ENCODE measurements at places on chromosomes 1 and 21. TPM values are rescaled to one million over a fixed set of nuclear protein-coding genes. Genes with fewer than 3 reads are reported as not detected.
A peak's percentile ranks its signal among the peaks of the same experiment; 100 is the strongest.

Gene CA6
- total RNA-seq: 0.17 TPM

Gene FAM177B
- not detected for total RNA-seq

Gene SNIP1
- 6.7 TPM for total RNA-seq

GRCh38 chr1:96059736-96060135, 661.8 kb upstream of the PTBP2 start:
- no peak for ATAC-seq

- no peak for ATAC-seq
Measured at GRCh38 chr21:42364304-42364865, 1.9 kb downstream of the TFF1 start.

- no peak for ATAC-seq
Measured at GRCh38 chr1:59845091-59845490, 30.3 kb downstream of the HOOK1 start.

GRCh38 chr21:40871099-40871498, 24.1 kb upstream of the DSCAM start:
- no peak for ATAC-seq

Gene COA6
- 45.5 TPM for total RNA-seq

- ATAC-seq: no peak
Measured at GRCh38 chr1:5765997-5766913, 226.0 kb downstream of the NPHP4 start.

Gene FAAP20
- 20.1 TPM for total RNA-seq

Gene KCNK1
- total RNA-seq: 0.58 TPM

DNA sequence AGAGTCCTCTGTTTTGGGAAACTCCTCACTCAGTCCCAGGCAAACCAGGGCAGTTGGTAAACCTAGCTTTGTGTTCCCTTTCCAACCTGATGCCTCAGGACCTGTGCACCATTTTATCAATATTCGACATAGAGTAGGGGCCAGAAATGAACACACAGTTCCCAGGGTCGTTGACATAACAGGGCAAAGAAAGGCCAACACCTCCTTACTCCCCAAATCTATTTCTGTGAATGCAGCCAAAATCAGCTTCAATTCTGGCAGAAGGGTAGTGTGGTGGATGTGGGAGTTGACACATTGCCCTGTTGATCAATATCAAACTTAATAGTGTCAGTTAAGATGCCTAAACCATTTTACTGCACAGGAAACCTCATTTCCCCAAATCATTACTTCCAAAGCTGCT, 104.6 kb upstream of the SPATA6 start:
- no peak for ATAC-seq

Gene SH2D2A
- total RNA-seq: 0.71 TPM

DNA sequence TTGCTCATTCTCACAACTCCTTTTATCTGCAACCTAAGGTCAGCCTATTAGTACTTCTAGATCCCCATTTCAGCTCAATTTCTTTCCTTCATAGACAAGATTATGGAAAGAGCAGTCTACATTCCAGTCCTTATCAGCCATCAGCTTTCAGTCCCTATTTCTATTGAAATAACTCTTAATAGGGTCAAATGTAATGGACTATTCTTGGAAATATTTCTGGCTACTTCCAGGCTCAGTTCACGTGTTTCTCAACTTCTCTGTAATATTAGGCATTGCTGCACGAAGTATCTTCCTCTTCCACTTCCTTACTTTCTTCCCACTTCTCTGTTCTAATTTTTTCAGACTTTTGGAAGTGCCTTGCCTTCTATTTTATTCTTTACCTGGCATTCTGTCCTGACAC, 232.9 kb upstream of the USP25 start:
- no peak for ATAC-seq

Gene CFAP141
- total RNA-seq: not detected

DNA sequence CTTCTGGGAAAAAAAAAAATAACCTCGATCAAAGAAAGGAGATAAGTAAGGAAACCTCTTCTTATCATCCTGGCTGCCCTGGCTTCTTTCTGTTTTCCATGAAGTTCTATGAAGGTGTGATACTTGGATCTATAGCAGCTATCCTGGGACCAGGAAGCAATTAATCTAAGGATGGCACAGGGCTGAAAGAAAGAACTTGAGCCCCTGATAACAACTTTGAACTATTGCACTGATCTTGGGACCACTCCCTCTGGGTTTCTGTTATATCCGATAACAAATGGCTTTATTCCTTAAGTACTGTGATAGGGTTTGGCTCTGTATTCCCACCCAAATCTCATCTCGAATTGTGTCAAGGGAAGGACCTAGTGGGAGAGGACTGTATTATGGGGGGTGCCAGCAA, 104.1 kb downstream of the DAB1 start:
- no peak for ATAC-seq

DNA sequence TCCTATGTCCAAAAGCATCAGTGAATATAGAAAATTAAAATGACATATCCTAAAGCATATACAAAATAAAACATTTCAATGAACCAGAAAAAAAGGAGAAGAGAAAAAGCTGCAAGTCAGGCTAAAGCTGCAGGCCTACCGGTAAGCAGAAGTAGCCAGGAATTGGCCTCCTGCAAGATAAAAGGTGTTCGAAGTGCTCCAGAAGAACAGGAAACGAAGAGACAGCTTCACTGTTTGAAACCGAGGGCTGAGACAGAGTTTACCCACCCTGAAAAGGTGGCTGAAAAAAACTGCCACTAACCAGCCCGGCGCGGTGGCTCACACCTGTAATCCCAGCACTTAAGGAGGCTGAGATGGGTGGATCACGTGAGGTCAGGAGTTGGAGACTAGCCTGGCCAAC, 37.4 kb downstream of the NSL1 start:
- ATAC-seq: no peak

- ATAC-seq: no peak
Measured at GRCh38 chr1:8465013-8465412, 147.1 kb downstream of the SLC45A1 start.

Gene PRELP
- total RNA-seq: 0.30 TPM

DNA sequence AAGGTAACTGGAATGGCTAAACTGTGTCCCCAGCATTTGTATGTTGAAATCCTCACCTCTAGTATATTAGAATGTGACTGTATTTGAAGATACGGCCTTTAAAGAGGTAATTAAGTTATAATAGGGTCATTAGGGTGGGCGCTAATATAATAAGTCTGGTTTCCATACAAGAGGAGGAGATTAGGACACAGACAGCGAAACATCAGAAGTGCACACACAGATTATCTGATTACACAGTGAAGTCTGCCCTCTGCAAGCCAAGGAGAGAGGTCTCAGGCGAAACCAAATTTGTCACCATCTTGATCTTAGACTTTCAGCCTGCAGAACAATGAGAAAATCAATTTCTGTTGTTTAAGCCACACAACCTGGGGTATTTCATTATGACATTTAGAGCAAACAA, 2233.1 kb downstream of the MRPL39 start:
- ATAC-seq: no peak

DNA sequence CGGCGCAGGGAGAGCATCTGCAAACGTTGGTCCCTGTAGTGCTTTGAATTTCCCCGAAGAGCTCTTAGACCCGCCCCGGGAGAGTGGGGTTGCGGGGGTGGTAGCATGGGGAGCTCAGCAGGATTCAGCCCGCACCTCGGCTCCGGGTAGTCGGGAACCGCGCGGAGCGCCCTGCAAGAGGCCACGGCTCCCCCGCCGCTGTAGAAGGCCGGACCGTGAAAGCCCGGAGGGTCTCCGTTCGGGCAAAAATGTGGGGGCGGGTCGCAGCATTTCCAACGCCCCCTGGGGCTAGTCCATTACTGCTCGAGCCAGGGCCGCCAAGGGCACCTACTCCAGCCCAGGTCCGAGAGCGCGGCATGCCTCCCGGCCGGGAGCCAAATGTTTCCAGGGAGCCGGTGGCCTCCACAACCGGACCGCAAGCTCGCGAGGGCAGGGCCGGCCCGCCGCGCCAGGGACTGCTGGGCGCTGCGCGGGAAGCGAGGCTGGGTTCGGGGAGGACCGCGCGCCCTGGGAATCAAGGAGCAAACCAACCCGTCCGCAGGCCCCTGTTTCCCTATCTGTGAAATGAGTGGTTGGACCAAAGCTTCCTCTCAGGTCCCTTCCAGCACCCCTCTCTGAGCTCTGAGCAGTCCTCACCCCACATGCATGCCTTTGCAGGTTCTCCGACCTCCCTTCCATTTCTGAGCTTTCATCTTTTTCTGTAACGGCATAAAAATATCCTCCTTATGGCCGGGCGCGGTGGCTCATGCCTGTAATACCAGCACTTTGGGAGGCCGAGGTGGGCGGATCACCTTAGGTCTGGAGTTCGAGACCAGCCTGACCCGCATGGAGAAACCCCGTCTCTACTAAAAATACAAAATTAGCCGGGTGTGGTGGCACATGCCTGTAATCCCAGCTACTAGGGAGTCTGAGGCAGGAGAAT, 775 bp upstream of the TMEM63A start:
- ATAC-seq: peak; percentile 67

Gene RAB3B
- 23.0 TPM for total RNA-seq

DNA sequence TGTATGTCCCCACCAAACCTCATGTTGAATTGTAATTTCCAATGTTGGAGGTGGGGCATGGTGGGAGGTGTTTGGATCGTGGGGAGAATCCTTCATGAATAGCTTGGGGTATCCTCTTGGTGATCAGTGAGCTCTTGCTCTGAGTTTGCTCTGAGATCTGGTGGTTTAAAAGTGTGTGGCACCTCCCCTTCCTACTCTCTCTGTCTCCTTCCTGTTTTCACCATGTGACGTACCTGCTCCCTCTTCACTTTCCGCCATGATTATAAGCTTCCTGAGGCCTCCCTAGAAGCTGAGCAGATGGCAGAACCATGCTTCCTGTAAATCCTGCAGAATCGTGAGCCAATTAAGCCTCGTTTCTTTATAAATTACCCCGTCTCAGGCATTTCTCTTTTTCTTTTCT, 40.0 kb upstream of the OSBPL9 start:
- ATAC-seq: no peak

DNA sequence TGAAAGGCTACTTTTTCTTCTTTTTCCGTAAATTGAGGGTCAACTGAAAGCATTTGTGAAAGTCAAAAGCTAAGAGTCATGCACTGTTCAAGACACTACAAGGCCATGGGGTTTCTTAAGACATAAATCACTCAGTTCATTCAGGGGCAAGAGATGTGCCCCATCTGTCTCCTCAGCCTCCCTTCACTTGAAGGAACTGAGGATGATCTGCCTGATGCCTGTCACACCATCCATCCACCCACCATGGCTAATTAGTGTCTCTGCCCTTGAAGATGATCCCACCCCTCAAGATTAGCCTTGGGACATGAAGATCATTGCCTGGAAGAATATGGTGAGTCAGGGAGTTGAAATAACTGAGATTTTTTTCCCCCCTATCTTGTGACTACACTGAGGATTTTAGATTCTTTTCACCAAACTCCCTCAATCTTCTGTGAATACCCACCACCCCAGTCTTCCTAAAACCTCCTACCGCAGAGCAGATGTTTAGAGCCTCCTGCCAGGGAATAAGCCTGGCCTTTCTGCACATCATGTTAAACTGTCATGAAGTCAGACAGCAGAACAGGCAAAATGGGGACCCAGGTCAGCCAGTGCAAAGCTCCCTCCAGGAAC, 88.6 kb upstream of the LMO4 start:
- no peak for ATAC-seq

Gene PRAMEF2
- 0.16 TPM for total RNA-seq

- no peak for ATAC-seq
Measured at GRCh38 chr1:183652547-183653461, at the start of gene APOBEC4. TSS of gene APOBEC4 (minus strand) at chr1:183653316. CDS start at chr1:183648781, 4,535 bp downstream.

Gene OR2M3
- total RNA-seq: 0.78 TPM

Gene FAM151A
- total RNA-seq: not detected

- ATAC-seq: peak; percentile 72
Measured at GRCh38 chr1:57142999-57143398, 177.2 kb upstream of the C8B start.

DNA sequence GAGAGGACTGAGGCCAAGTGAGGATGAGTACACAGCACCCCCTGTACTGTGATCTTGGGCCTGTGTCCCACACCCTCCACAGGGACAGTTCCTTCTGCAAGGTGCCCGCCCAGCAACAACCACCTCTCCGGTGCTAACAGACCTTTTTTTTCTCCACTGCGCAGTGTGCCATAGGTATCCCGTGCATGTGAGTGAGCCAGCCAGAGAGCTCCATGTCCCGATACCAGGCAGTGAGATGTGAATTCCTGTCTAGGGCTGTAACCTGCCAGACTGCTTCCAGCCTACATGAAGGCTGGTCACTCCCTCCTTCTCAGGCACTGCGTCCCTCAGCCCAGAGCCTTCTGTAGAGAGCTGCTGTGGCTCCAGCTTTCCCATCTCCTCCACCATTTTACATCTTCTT, 56.9 kb downstream of the PCBP3 start:
- no peak for ATAC-seq

GRCh38 chr1:87428367-87428766, 99.7 kb downstream of the LMO4 start:
- no peak for ATAC-seq

Measured in motor neuron (in vitro differentiated cells).